ENCODE measurements at places on chromosomes 1 and 21. TPM values are rescaled to one million over a fixed set of nuclear protein-coding genes. Genes with fewer than 3 reads are reported as not detected.
A peak's percentile ranks its signal among the peaks of the same experiment; 100 is the strongest.

GRCh38 chr1:88998716-88999115 is 6.3 kb upstream of the KYAT3 start:
- DNase-seq, result peak; percentile 77

DNA sequence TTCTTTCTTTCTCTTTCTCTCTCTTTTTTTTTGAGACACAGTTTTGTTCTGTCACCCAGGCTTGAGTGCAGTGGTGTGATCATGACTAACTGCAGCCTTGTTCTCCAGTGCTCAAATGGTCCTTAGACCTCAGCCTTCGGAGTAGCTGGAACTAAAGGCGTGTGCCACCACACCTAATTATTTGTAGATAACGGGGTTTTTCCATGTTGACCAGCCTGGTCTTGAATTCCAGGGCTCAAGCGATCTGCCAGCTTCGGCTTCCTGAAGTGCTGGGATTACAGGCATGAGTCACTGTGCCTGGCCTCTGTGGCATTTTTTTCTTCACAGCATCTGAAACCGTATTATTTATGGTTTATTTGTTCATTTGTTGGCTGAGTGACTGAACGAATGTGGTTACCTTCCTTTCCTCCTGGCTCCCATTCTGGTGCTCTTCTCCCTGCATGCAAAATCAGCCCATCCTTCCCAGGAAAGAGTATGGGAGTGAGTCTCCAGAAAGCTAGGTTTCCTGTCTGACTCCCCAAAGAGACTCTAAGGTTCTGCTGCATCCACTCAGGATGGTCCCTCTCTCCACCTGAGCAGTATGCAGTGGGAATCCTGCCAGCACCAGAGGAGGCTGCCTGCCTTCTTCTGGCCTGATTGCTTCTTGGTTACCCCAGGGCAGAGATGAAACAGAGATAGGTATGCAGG is 155.0 kb upstream of the BEND5 start:
- no peak for DNase-seq

- no peak for DNase-seq
These were observed 37.1 kb upstream of the CD55 start for GRCh38 chr1:207284209-207284897.

Gene GPBP1L1
- polyA plus RNA-seq, result 61.7 TPM

GRCh38 chr1:215730600-215730999 is 163.5 kb downstream of the KCTD3 start:
- no peak for DNase-seq

Gene ITGB2
- not detected for polyA plus RNA-seq

Gene OR2L8
- not detected for polyA plus RNA-seq

DNA sequence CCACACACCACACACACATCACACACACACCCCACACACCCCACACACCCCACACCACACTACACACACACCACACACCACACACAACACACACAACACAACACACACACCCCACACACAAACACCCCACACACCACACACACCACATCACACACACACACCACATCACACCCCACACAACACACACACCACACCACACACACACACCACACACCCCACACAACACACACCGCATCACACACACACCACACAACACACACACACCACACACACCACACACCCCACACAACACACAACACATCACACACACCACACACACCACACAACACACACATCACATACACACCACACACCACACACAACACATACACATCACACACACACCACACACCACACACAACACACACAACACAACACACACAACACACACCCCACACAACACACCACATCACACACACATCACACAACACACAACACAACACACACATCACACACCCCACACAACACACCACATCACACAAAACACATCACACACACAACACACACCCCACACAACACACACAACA is 2.4 kb downstream of the LYPD8 start:
- no peak for DNase-seq

DNA sequence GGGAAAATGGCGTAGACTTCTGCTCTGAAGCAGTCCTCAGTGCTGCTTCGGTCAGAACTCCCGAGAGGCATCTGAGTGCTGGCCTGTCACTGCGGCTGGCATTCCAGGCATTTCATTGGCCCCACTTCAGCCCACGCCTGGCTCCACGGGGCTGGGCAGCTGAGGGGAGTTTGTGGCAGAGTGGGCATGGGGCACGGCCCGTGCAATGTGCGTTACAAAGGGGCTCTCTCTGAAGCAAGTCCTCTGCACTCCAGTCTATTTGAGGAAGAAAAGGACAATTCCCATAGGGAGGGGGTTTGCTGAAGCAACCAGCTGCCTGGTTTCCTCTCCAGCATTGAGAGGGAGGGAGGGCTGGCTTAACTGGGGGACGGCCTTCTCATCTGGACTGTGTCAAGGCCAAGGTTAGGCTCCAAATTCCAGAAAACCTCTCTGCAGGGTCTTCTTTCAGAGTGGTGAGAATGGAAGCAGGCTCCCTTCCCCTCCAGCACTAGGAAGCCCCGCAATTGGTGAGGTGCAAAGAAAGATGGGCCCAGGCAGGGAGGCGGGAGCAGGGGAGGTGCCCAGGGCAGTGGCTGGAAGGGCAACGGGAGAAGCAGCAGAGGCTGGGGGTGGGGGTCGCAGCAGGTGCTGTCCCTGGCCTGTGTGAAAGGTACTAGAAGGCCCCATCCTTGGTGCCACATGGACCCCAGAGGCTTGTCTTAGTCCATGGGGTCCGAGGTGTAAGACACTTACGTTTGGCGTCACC is 21.1 kb upstream of the GPR157 start:
- peak; percentile 33 for DNase-seq

DNA sequence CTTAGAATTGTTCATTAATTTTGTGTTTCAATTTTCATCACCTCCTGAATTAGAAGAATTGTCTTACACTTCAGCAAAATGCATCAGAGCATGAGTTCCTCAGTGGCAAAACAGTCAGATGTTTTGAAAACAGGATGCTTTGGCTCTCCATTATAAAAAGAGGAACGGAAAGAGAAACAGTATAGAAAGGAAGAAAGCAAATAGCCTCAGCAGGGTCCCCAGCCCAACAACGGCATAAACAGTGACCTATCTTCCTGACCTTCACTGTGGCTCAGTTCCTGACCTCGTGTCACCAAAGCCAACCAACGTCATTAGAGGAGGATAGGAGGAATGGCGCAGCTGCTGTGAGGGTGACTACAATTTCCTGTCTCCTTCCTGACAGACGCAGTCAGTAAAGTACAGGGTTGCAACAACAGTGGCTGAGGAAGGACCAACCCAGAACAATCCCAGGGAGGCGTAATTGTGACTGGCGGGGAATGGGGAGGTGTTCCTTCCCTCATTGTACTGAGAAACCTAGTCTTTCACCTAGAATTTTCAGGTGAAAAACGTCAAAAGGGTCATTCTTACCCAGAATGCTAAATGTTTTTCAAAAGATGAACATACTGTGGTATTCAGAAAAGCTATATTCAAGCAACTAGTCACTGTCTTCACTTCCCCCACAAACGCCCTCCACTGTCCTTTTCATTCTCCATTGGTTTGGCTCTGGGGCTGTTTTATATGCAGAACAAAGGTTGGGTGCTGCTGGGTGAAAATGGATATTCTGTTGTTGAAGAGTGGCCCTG is 197.9 kb upstream of the SGIP1 start:
- no peak for DNase-seq

DNA sequence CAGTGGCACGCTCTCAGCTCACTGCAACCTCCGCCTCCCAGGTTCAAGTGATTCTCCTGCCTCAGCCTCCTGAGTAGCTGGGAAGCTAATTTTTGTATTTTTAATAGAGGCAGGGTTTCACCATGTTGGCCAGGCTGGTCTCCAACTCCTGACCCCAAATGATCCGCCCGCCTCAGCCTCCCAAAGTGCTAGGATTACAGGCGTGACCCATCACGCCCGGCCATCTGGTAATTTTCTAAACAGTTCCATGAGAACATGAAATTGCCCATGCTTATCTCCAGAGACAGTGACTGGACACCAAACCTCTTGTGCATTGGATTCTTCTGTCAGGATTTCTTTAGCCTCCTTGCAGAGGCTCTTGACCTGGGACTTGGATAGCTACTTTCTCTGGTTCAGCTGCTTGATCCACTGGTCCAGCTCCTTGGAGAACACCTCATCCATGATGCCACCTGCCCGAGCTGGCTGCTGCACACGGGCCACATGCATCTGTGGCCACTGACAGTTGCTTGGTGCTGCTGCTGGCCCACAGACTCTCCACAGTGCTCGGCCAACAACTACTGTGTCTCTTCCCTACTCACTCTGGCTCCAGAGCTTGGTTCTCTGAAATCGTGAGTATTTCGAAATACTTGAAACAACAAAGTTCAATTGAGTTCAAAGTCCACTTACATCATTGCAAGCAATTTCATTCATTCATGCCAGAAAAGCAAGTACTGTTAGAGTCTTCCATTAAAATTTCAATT is 40.0 kb upstream of the CTPS1 start:
- DNase-seq, result peak; percentile 84

Gene PCP4
- not detected for polyA plus RNA-seq

DNA sequence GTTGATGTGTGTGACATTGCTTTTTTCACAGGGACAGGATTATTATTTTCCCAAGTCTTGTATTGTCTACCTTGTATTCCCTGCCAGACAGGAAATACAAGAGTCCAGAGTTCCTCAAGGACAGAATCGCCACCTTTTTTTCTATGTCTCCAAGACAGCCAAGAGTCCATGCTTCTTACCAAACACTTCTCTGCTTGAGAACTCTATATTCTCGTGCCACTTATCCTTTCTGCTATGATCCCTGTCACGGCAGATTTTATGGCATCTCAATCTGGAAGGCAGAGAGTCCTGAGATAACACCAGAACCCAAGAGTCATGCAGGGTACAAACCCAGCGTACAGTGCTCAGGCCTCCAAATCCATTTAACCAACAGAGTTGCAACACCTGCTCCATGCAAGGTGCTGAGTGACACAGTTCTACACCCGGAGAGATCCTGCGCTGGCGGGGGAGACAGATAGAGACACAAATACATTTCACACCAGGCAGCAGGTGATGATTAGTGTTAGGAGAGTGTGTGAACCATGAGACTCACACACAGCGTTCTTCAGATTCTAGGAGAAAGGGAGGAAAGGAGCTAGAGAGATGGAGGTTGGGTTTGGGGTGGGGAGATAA is 107.6 kb downstream of the NAV1 start:
- no peak for DNase-seq

DNA sequence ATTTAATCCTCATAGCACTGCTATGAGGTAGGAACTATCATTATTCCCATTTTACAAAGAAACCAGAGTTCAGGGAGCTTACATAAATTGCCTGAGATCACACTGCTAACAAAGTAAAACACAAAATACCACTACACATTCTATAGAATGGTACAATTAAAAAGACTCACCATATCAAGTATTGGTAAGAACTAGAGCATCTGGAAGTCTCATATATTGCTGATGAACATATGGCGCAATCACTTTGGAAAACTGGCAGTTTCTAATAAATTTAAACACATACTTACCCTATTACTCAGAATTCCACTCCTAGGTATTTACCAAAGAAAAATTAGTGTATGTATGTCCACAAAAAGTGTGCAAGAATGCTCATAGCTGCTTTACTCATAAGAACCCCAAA is 261.5 kb downstream of the RRAGC start:
- no peak for DNase-seq

DNA sequence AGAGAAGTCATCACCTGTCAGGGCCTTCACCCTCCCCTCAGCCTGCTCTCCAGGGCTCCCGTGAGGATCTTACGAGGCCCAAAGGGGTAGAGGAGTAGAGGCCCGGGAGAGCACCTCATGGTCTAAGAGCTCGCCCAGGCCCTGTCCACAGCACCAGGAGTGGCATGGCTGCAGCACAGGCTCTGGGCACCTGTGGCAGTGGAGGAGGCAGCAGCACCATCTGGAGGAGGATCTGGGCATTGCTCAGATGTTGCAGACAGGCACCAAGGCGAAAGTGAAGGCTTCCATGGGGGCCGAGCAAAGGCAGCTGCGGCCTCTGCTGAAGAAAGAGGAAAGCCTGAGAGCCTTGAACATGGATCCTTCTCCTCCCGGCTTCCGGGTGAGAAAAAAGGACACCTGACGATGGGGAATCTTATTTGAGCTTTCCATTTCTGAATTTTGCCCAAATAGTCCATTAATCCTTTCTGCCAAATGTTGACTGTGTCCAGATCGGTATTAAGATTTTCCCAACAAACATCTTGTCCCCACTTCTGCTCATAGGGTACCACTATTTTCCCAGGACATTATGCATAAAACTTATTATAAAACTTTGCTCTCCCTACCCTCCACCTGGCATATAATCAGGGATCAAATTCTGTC is 604.7 kb downstream of the PTPRC start:
- DNase-seq, result peak; percentile 4

GRCh38 chr1:64114012-64114525 is 89.4 kb upstream of the UBE2U start:
- DNase-seq, result no peak

DNA sequence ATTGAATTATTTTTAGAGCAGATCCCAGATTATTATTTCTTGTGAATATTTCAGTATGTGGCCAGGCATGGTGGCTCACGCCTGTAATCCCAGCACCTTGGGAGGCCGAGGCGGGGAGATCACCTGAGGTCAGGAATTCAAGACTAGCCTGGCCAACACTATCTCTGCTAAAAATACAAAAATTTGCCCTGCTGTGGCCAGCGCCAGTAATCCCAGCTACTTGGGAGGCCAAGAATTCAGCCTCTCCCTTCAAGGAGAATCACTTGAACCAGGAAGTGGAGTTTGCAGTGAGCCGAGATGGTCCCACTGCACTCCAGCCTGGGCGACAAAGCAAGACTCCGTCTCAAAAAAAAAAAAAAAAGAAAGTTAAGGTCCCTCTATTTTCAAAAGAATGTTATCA is 4.3 kb downstream of the OSBPL9 start:
- DNase-seq, result no peak

GRCh38 chr1:7754234-7754633 is 16.9 kb upstream of the VAMP3 start:
- DNase-seq, result no peak

Gene PDE4B
- 5.2 TPM for polyA plus RNA-seq

- peak; percentile 69 for DNase-seq
These were observed 2.2 kb upstream of the TESK2 start for GRCh38 chr1:45493116-45493697.

GRCh38 chr1:226100436-226101391 is 38.2 kb downstream of the H3-3A start:
- peak; percentile 55 for DNase-seq

DNA sequence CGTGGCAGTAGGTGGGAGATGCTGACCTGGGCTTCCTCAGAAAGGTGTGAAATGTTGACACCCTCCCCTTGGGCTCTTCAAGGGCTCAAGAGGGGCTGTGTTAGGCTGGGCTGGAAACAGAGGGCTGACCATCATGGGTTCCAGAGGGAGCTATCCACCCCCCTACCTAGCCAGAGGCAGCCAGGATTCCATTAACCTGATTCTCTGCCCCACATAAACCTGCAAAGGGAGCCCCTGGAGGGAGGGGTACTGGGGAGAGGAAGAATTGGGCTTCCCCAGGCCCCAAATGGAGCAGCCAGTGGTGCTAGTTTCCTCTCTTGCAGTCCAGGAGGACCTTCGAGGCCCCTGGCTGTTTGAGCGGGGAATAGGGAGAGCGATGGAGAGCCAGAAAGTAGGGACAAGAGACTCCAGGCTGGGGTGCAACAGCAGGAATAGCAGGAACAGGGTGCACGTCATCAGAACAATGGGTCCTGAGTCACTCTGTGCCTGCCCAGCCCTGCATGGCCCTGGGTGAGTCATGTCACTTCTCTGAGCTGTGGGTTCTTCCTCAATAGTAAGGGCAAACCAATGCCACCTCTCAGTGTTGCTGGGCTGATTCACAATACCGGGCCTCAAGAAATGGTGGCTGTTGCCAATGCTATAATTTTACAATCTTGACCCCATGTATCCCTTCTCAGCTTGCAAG is 121.2 kb downstream of the EPHB2 start:
- peak; percentile 96 for DNase-seq

Gene ANKRD13C
- polyA plus RNA-seq, result 17.8 TPM

Gene CDA
- polyA plus RNA-seq, result 4.2 TPM
